SK-N-SH (cell line): ENCODE measurements at places on chromosomes 3 and 15.

DNA sequence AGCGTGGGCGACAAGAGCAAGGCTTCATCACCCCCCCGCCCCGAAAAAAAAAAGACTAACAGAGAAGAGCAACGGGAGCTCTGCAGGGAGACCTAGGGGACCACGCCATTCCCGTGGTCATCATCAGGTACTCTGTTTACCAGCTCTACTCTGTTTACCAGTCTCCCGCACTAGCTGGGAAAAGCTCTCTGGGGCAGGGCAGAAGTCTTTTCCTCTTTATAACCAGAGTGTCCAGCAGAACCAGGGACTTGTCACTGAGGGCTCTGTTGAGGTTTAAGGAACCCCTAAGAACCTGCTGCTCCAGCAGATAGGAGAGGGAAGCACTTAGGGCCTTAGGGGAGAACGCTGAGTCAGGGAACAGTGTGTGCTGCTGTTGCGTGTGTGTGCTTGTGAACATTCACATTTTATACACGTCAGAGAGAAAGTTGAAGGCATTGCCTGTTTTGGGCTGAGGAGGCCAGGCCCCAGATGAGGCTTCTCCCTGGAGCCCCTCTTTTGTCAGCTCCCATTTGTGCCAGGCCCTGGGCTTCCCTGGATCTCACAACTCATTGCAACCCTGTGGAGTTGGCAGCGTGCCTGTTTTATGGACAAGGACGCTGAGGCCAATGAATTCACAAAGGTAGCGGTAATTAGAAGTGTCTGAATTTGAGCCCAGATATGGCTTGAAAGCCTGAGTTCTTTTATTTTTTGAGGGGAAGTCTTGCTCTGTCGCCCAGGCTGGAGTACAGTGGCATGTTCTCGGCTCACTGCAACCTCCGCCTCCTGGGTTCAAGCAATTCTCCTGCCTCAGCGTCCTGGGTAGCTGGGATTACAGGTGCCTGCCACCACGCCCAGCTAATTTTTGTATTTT is 24.2 kb upstream of the ERICH6 start:
- DNase-seq: no peak

- DNase-seq: no peak
Observed at GRCh38 chr3:46862369-46863025, 747 bp downstream of the MYL3 start.

DNA sequence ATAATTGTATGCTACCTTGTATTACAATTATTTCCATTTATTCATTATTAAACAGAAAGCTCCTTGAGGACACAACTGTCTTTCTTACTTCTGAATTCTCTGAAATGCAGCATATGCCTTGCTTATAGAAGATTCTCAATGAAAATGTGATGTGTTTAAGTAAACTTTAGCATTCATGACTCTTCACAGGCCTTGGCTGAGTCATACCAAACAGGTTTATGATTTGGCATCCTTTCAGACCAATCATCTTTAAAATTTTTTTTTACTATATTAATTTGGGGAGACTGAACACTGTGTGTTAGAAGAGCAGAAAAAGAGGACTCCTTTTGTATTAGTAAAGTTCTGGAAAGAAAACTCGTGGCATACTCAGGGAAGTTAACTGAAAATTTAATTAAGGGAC is 6.4 kb upstream of the GALK2 start:
- DNase-seq: no peak

DNA sequence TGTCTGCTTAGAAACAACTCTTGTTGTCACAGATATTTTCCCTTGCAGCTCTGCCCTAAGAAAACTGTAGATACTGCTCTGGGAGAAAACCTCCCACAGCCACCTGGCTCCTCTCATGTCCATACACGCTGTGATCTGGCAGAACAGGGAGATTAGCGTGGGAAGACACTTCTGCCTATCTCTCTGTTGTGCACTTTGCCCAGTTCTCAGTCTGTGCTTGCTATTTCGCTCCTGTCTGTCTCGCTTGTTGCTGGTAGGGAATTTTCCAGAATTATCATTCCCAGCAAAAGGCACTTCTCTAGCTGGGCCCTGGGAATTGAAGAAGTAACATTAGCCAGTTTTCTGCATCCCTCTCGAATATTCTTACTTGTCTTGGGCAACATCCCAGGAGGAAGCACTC is 8.1 kb upstream of the GATM start:
- DNase-seq: no peak

DNA sequence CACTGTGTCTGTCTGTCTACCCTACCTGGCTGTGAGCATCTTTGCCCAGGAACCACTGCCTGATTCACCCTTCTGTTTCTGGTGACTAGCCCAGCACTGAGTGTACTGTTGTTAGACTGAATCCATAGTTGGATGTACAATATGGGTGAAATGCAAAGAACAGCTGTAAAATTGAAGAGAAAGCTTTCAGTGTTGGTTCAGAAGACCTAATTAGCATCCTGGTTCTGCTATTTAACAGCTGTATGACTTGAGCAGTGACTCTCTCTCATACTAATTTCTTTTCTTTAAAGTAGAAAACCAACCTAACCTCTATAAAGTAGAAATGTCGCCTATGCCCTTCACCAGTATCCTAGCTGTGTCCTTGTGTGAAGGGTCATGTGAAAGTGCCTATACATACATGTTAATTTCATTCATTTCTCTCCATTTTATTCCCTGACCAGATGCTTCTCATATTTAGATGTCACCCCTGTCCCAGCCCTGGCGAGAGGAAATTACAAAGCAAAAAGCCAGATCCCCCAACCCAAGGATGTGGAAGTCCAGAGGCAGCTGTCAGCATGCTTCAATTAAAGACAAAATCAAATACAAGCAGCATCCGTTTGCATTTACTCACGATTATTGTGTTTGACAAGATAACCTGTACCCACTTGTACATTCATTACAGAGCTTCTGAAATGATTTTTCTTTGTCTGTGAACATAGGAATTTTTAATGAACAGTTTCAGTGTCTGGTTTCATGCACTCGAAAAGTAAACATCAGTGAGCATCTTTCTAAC is 305.7 kb upstream of the ICE2 start:
- peak; percentile 63 for DNase-seq
